Gastrocnemius medialis (tissue), 4 donors: ENCODE measurements at places on chromosomes 7 and 10.

GRCh38 chr7:35380739-35381224 lies 126.9 kb upstream of the TBX20 start:
- no peak for DNase-seq

- no peak for DNase-seq
Measured at GRCh38 chr10:22962817-22963216, 35.0 kb downstream of the ARMC3 start.

DNA sequence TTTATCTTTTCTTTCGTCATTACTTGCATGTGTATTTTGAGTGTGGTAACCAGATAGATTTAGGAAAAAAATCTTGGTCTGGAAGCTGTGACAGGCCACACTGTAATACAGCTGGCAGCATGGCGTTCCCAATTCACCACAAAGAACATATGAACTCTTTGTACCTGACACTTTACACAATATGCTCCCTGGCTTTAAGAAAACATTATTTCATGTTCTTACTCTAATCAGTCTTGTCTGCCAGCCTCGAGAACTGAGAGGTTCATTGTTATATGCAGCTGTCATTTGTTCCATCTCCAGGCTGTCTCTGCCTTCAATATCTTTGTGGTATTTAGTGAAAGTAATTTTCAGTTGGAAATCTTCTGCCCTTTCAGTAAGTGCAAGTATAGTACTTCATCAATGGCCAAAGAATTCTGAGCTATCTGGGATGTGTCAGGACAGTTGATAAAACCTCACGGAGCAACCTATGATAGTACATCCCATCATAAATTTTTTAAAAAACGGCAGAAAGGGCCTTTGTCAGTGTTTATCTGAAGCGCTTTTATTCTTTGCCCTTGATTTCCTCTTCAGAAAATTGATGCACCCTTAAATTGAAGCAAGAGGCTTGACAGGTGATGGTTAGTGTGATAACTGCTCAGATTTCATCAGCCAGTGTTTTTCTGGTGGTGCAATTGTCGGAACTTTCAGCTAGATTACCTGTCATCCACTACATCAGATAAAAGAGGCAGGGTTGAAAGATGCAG lies 146.3 kb upstream of the SP8 start:
- no peak for DNase-seq

DNA sequence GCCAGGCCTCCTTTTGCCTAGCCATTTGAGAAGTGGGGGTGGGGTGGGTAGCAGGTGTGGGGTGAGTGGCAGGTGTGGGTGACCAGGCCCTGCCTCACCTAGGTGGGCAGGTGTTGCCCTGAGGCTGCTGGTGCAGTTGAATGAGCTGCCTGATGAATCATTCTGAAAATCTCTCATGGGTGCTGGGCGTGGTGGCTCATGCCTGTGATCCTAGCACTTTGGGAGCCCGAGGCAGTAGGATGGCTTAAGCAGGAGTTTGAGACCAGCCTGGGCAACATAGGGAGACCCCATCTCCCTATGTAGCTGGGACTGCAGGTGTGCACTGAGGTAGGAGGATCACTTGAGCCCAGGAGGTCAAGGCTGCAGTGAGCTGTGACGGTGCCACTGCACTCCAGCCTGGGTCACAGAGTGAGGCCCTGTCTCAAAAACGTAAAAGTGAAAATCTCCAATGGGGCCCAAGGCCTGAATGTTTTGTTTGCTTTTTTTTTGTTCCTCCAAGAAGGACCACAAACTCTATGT lies 17.7 kb downstream of the TSPAN14 start:
- DNase-seq, result no peak

GRCh38 chr10:71039551-71039950 lies 151.2 kb upstream of the PCBD1 start:
- no peak for DNase-seq

- DNase-seq, result peak; percentile 9
Measured at GRCh38 chr7:112080441-112080840, 125.8 kb downstream of the DOCK4 start.

- no peak for DNase-seq
Measured at GRCh38 chr7:55538538-55538937, 33.8 kb downstream of the VOPP1 start.
